ENCODE measurements at places on chromosomes 16 and 17.
A peak's percentile ranks its signal among the peaks of the same experiment; 100 is the strongest.

- no peak for DNase-seq
These were observed 617 bp upstream of the SCRN2 start for GRCh38 chr17:47841488-47842291.

DNA sequence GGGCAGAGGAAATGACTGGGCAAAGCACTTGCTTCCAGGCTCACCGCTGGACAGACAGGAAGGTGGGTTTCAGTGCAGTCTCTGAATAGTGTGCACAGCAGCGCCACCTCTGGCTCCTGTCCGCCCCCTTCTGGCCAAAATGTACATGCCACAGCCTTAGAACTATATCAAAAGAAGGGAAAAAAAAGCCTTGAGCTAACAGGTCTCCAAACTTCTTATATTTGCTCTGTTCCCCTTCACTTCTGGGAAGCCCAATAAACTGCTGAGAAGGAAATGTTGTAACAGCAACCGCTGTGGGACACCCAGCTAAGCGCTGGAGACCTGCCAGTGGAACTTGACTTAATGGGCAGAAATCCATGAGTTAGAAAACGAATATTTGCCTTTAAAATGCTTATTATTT, 17.5 kb downstream of the COG7 start:
- DNase-seq, result peak; percentile 49

GRCh38 chr17:10261098-10261497, 62.7 kb upstream of the GAS7 start:
- DNase-seq, result no peak

DNA sequence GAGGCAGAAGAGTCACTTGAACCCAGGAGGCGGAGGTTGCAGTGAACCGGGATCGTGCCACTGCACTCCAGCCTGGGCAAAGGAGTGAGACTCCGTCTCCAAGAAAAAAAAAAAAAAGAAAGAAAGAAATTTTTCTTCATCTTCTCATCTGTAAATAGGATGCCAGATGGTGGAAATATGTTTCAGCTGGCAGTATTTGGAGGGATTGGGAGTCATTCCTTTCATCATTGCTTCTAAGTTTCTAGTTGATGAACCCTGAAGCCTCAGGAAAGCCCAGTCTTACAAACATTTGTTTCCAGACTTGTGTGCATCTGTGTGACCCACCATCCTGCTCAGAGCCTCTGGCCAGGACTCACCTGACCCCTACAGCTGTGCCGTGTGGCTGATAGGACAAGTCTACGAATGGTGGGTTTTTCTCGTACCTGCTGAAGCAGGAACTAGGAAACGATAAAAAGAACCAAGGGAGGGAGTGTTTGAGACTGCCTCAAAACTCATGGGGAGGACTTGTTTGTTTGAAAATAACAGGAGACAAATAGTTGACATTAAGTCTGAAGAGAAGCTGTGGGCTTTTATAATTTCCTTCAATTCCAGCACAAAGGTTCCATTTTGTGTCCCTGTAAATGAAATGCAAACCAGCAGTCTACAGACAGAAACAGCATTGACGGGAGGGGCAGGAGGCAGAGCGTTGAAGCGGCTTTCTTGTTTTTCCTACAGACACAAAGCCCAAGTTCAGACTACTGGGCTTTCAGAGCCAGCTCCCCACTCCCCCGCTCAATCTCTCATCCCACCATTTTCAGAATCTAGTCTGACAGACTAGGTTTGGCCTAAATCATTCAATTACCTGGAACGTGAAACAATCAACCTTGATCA, 24.9 kb downstream of the CDRT4 start:
- DNase-seq, result no peak

DNA sequence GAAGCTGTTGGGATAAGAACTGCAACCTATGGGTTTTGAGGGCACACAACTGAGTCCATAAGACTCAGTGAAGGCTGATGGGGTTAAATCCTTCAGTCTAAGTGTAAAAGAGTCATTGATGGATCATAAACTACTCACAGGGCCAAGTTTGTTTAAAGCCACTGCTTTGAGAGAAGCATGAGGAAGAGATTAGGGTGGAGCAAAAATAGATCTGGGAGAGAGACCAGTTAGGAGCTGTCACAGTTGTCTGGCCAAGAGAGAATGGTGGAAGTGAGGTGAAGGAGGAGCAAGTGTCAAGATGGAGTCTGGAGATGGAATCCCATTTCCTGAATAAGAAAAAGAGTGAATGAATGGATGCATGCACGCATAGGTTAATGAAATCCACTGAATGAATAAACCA, 379.1 kb upstream of the CDH11 start:
- no peak for DNase-seq

GRCh38 chr16:55944377-55944802, 69.2 kb upstream of the CES5A start:
- peak; percentile 24 for DNase-seq

- no peak for DNase-seq
These were observed 196.4 kb upstream of the KCNJ16 start for GRCh38 chr17:69878661-69879060.

GRCh38 chr17:63764716-63765115, 8.7 kb downstream of the CCDC47 start:
- DNase-seq, result no peak

- DNase-seq, result no peak
These were observed 47.8 kb downstream of the NFAT5 start for GRCh38 chr16:69613378-69614154.

- DNase-seq, result no peak
These were observed 136.9 kb downstream of the IRF8 start for GRCh38 chr16:86035906-86036305.

DNA sequence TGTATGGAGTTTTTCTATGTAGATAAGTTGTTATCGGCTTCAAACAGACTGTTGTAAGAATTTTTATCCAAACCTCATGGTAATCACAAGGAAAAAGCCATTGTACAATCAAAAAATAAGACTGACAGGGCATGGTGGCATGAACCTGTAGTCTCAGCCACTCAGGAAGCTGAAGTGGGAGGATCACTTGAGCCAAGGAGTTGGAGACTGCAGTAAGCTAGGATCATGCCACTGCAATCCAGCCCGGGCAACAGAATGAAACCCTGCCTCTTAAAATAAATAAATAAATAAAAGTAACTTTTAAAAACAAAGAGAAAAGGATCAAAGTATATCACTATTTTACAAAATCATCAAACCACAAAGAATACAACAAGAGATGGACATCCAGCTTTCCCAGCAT, 14.4 kb downstream of the OR1A1 start:
- DNase-seq, result no peak

GRCh38 chr16:53445534-53445933, 11.3 kb downstream of the RBL2 start:
- DNase-seq, result no peak

DNA sequence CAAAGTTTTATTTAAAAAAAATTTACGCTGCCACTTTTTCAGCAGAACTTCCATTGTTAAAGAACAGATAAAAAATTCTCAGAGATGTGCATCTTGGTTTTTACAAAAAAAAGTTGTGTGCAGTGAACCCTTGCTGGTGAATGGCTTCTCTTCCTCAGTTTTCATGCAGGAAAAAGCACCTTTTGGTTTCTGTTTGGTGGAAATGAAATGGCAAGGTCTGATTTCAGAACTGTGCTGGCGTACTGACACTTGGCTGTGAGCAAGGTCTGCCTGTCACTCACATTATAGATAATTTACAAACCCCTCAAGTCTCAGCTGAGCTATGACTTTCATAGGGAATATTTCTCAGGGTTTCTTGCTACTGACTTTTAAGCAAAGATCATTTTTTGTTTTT, 5.7 kb upstream of the SALL1 start:
- no peak for DNase-seq

GRCh38 chr17:38325221-38325851, 18.4 kb downstream of the GPR179 start:
- no peak for DNase-seq

- DNase-seq, result no peak
These were observed 509 bp upstream of the ATP2C2 start for GRCh38 chr16:84367750-84368307.

DNA sequence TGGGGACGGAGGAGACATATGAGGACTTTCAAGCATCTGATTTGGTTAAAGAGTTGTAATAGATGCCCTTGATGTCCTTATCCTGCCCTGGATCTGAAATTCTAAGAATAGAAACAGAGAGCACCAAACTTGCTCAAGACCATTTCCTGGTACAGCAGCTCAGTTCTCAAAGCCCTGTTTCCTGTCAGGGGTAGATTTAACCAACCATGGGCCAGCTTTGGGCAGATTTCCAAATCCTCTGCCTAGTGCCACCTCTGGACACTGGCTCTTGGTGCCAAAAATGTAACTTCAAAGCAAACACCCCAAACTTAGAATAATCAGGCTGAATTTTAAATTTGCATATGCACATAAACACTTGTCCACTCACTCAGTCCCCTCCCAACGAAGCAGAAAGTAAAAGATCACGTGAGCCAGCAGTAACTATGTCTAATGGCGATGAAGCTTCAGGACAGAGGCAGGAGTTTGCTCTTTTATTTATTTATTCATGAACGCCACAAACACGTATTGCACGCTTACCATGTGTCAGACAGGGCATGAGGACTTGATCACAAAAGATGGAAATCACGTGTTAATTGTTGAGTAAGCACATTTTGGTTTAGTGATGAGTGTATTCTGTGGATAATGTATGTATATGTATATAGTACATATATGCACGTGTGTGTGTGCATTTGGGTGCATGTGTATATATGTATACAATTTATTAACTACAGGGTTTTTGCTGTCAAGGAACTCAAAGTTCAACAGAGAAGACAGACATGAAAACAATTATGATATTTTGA, 23.1 kb upstream of the SDK2 start:
- DNase-seq, result no peak

DNA sequence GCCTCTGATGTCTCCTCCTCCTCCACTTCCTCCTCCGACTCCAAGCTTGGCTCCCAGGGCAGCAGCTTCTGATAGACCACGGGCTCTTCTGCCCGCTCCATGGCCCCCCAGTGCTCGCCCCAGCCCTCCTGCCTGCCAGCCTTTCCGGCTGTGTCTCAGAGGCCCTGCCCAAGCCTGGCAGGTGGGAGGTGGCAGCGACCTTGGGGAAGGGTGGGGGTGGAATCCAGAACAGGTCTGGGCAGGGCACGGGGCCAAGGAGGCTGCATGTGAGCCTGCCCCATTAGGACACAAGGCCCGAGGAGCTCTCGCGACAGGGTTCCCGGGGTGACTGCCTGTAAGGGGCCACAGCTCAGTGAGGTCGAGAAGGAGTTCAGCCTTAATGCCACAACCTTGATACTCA, at the start of gene GGT6:
TSS of gene GGT6 (minus strand) at position 157 of the 400 bp plus-strand sequence. CDS start at position 101, 56 bp downstream.
- no peak for DNase-seq

DNA sequence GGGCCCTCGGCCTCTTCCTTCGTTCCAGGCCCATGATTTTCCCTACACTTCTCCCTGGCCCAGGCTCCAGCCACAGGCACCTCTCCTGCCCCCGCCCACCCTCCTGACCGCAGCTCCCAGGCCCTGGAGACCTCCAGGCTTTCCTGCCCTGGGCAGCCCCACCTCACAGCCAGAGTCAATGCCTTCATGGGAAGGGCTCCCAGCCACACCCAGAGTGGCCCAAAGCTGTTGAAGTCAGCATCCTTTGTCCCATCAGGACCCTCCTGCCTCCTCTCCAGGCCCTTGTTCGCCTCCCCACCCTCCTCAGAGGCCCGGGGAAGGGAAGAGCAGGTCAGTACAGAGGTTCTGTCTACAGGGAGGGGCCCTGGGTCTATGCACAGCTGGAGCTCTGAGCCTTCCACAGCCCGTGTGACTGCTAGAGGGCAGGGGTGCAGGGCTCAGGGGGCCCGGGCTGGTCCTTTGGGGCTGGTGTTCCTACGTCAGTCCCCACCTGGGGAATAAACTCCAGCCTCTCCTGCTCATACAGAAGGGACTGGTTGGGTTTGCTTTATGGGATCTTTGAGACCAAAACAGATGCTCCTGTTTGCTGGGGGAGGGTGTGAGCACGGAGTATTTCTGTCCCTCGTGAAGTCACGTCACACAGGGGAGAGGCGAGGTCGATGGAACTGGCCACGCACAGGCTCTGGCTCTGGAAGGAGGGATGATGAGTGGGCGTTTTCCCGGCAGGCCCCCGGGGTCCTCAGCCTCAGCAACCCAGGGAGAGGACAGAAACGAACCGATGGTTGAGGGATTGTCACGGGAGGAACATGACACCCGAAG, 20.3 kb downstream of the TRARG1 start:
- DNase-seq, result no peak

GRCh38 chr16:58629733-58630640, at the start of gene CNOT1:
TSS of gene CNOT1 (minus strand) at chr16:58629826. CDS start at chr16:58599337, 30,489 bp downstream.
- peak; percentile 87 for DNase-seq

DNA sequence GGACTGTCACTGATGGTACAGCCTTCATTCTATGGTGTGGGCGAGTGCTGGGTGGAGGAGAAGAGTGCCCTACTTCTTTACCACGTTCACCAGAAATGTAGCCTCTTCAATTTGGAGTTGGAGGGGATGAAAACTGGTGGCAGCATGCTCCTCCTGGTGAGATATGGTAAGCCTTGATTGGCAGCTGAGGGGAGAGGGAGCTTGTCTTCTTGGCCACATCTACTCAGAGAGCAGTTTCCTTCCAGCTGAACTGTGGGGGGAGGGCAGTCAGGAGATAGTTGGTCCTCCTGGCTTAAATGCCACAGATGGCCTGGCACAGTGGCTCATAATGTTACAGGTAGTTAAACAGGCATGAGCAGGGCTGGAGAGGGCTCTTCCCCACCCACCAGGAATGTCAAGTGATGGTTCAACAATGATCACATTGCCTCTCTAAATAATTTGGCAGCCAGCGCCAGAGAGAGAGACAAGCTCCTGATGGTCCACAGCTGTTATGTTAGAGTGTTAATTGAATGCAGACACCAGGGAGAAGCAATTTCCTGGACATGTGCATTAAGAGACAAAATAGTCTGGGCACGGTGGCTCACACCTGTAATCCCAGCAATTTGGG, 9.0 kb upstream of the MAPK3 start:
- no peak for DNase-seq

- no peak for DNase-seq
These were observed 325.7 kb downstream of the XYLT1 start for GRCh38 chr16:17145029-17145428.

DNA sequence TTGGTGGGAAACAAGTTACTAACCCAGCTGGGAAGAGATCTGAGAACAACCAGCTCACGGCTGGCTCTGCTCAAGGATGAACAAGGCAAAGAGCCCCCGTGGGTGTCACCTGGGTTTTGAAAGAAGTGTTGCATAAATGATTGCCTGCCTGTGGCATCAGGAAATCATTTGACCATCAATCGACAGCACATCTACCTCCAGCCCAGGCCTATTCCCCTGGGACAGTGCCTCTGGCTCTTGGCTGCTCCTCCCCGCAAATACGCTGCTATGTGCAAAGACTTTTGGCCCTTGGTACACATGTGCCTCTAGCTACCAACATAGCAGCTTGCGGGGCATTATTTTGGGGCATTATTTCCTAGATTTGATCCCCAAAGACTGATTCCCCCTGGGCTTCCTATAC, 39.4 kb upstream of the SMPD3 start:
- no peak for DNase-seq

- no peak for DNase-seq
These were observed 1.4 kb upstream of the HEXD start for GRCh38 chr17:82416771-82417170.

- DNase-seq, result no peak
These were observed 2.5 kb upstream of the SPATA20 start for GRCh38 chr17:50544516-50544915.

DNA sequence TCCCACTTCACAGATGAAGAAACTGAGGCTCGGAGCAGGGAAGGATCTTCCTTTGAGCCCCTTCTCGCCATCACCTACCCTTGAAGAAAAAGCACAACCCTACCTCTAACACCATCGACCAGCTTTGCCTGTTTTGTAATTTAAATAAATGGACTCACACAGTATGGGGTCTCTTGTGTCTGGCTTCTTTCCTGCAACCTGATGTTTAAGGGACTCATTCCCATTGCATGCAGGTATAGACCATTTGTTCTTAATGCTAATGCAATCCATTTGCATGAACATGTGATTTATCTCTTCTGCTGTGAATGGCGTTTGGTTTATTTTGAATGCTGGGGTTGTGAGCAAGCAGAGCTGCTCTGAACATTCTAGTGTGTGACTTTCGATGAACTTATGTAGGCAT, 150.8 kb upstream of the FOXF1 start:
- no peak for DNase-seq
